ENCODE measurements at places on chromosomes 2 and 18.

DNA sequence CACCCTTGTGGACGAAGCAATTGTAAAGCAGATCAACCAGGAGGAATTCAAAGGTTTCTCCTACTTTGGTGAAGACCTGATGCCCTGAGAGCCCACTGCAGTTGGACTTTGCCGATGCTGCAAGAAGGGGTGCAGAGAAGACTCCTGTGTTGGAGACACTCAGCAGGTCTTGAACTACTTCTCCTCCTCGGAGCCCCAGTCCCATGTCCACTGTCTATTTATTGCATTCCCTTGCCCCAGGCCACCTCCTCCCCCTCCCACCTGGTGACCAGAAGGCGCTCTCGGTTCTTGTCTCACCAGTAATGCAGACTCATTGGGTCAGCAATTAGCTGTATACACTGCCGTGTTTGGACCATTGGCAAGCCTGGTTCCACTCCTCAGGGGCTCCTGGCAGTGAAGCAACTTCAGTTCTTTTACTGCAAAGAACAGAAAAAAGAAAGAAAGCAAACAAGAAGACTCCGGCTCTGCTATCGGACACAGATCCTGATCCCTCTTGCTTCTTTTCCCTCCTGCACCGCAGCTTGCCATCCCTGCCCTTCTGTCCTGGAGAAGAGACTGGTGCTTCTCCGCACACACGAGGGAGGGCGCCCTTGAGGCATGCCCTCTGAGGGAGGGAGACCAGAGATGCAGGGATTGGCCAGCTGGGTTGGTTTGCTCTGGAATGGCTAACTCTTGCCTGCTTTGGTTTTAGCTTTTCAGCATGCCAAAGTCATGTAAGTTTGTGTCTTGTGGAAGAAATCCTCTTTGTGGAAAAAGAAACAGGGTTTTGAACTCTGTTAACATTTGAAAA lies 112.2 kb upstream of the EPAS1 start:
- H3K4me1 ChIP-seq = no peaks in the 10 kb centered on the region
- H3K27me3 ChIP-seq = no peaks in the 10 kb centered on the region
- H3K36me3 ChIP-seq = no peaks in the 10 kb centered on the region
- H3K27ac ChIP-seq = no peak overlapping the region
- DNase-seq = no peak

DNA sequence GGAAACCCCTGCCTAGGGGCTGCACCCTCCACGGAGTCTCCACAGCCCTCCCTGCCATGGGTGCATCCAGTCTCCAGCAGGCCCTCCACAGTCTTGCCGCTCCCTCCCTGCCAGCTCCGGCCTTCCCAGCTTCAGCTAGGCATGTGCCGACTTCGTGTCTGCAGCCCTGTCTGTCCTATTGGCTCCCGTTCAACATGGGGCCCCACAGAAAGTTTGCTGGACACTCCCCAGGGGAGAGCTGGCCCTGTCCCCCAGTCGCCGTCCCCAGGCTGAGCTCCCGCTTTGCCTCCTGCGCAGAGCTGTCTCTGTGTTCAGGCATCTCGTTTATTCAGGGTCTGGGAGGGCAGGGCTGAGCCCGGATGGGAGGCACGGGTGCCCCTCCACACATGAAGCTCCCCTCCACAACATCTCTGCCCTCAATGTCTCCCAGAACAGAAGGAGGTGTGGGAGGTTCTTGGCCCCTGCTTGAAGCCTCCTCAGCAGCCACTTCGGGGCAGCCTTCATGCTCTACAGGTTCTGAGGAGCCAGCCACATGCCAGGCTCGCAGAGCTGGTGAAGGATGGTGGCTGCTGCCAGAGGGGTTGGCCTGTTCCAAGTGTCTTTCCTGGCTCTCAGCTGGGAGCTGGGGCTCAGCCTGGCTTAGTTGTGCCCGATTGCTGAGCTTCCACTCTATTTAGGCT lies 120.1 kb upstream of the PXDN start:
- H3K36me3 ChIP-seq = no peaks in the 10 kb centered on the region
- peaks cover 76% of the 10 kb centered on the region for H3K27me3 ChIP-seq
- H3K4me1 ChIP-seq = no peaks in the 10 kb centered on the region
- no peak for DNase-seq
- H3K4me3 ChIP-seq = no peak overlapping the region

GRCh38 chr2:96207774-96208142 lies 869 bp downstream of the STARD7 start:
- no peaks in the 10 kb centered on the region for H3K36me3 ChIP-seq
- H3K27me3 ChIP-seq = no peaks in the 10 kb centered on the region
- DNase-seq = no peak

GRCh38 chr2:107337209-107337898 lies 451.4 kb upstream of the ST6GAL2 start:
- H3K4me3 ChIP-seq = no peak overlapping the region
- H3K27ac ChIP-seq = no peak overlapping the region
- no peaks in the 10 kb centered on the region for H3K27me3 ChIP-seq
- no peaks in the 10 kb centered on the region for H3K4me1 ChIP-seq
- DNase-seq = no peak

GRCh38 chr18:34028324-34028723 lies 196.4 kb downstream of the NOL4 start:
- no peak for DNase-seq
- no peaks in the 10 kb centered on the region for H3K4me1 ChIP-seq

GRCh38 chr2:41859615-41860514 lies 188.0 kb upstream of the PKDCC start:
- no peaks in the 10 kb centered on the region for H3K4me1 ChIP-seq
- H3K4me3 ChIP-seq = no peak overlapping the region
- no peak overlapping the region for H3K27ac ChIP-seq
- DNase-seq = no peak
- H3K36me3 ChIP-seq = no peaks in the 10 kb centered on the region

- H3K4me3 ChIP-seq = no peak overlapping the region
- DNase-seq = no peak
- H3K4me1 ChIP-seq = no peaks in the 10 kb centered on the region
These were observed 143.8 kb upstream of the ARL4C start for GRCh38 chr2:234640657-234641056.

All from breast epithelium (tissue), 4 donors.